NCI-H774 (cell line): ENCODE measurements at places on chromosomes 5 and 9.

- no peak for DNase-seq
Measured at GRCh38 chr5:143131972-143132371, 271.5 kb downstream of the NR3C1 start.

GRCh38 chr5:121029536-121030245, 565.6 kb downstream of the PRR16 start:
- no peak for DNase-seq

DNA sequence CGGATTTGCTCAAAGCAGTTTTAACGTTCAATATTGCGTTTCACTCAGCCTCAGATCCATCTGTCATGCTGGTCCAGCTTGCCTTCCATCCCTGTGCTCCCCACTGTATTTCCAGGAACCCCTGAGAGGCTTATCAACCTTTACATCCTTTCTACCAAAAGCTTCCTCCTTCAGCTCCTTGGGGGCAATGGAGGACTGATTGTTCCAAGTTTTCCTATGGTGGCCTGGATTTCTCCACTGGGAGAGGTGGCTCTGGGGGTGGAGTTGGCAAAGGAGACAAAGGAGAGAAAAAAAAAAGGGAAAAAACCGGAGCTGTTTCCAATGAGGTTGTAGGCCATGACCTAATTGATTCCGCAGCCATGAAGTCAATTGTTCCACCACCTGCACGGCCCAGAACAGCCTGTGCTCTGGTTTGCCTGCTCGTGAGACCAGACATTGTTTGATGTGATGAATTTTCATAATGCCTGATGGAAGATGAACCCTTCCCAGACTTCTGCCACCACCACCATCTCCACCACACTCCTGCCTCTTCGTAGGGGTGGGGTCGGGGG, 54.1 kb downstream of the ABLIM3 start:
- no peak for DNase-seq

- DNase-seq = no peak
Measured at GRCh38 chr5:56520986-56521730, 288.0 kb upstream of the ANKRD55 start.

- DNase-seq = peak; percentile 52
Measured at GRCh38 chr5:135072387-135073281, 38.6 kb upstream of the PITX1 start.

DNA sequence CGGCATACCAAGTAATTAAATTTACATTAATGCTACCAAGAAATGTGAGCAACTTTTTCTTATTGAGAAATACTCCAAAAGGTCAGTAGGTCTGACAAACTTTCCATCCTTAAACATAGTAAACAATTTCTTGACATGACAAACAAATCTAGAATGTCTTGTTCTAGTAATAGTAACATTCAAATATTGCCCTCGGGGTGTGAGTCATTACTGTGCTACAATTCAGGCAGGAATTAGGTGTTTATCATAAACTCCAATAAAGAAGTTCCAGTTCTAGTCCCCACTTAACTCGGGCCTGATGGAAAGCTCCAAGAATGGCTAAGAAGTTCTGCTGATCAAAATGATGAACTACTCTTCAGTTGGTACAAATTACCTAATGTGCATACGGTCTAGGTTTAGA, 235.6 kb upstream of the TUSC1 start:
- DNase-seq = no peak

DNA sequence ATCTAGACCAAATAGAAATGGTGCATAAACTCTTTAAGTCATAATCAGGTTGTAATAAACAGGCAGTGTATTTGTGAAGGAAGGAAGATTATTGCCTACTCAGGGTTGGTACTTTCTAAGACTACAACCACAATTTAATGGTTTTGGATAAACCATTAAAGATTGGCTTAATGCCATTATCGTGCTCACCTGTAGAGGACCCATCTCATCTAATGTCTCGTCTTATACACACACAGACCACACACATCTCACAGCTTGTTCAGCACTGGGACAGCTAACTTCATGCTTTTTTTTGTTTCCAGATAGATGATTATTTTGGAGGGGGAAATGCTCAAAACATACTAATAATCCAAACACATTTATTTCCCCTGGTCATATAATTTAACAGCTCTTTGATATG, 175.7 kb upstream of the SLC12A2 start:
- no peak for DNase-seq

GRCh38 chr9:70402213-70402612, 12.2 kb downstream of the KLF9 start:
- no peak for DNase-seq

DNA sequence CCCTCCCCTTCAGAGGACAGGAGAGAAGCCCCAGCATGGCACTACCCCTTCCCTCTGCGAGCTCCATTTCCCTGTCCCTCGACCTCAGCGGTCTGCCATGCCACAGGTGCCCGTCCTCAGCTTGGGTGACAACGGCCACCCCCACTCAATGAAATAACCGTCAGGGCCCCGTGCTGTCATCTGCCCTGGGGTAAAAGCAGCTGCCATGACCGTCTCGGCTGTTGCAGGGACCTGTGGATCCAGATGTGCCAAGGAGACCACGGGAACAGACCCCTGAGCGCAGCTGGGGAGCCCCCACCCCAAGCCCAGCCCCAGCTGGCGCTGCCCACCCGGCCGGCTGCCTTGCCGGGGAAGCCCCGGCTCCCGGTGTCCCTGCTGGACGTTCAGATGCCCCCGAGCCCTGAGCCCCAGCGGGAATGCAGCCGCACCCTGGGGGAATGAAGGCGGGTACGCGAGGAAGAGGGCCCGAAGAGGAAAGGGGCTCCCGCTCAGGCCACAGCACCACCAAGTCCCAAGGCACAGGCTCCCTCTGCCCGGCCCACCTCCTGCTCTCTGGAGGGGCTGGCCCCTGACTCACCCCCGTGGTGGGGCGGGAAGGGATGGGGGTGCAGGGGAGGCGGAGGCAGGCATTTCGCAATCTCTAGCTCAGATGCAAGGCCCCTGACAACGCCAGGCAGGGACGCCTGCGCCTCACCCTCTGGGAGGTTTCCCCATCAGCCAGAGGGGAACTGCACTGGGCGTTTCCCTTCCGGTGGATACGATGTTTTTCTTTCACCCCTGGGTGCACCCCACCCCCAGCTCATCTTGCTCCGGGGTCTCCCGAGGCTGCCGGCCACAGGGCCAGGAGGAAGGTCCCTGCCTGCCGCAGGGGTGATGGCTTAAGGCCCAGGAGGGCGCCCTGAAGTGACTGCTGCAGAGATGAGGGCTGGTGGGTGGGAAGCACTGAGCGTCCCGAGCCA, 49.2 kb downstream of the NACC2 start:
- DNase-seq = no peak

DNA sequence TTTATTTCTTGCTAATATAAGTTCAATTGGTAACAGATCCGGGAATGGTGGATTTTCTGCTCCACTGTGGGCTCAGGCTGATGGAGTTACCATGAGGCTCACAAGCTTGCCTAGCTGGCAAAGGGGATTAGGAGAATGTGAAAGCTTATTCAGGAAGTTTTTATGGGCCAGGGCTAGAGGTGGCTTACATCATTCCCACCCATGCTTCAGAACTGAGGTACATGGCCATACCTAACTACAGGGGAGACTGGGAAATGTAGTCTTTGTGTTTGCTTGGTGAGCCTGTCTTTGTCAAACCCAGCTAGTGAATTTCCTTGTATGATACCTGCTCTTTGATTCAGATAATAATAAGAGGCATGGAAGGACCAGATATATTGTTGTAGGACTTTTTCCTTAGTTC, 105.9 kb upstream of the DHFR start:
- no peak for DNase-seq

DNA sequence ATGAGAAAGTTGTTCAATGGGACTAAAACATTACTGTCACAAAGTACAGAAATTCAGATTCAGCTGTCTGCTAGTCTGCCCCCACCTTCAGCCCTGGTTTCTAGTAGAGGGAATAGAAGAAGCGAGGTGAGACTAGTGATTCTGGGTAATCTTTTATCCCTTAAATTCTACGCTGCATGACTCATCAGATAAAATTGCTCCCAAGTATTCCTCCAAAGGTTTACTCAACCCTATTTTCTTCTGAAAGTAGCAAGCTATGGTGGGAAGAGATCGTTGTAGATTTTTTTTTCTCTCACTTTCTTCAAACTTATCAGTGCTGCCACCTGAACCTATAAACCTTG, 318.9 kb upstream of the RIOK2 start:
- no peak for DNase-seq

GRCh38 chr9:109272745-109273144, 48.1 kb downstream of the EPB41L4B start:
- DNase-seq = no peak

DNA sequence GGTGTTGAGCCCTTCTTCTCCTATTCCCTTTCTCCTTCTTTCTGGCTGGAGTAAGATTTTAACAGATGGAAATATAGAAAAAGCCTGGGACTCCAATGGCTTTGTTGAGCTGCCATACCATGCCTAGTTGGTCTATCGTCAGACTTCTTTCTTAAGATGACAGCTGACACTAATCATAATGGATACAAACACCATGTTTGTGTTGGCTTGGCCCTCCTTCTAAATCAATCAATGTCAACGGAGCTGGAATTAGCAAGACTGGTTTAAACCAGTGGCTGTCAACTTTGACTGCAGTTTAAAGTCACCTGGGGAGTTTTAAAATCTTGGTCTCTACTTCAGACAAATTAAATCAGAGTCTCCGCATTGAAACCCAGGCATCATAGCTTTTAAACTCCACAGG, 264.5 kb upstream of the PRR16 start:
- DNase-seq = no peak

DNA sequence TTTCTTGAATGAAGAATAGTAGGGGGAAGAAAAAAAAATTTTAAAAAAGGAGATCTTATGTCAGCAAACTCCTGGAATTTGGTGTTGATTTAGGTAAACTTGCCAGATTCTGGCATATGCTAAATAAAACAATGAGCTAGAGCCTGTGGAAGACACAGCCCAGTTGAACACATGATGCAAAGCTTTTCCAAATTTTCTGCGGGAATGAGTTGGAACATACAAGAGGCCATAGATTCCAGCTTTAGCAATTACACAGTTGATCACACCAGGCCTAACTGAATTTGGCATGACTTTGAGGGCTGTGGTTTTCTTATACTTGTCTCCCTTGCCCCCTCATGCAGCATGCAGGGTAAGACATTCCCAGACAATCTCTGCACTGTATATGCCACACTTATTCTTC, 297.0 kb downstream of the SH3GL2 start:
- no peak for DNase-seq

DNA sequence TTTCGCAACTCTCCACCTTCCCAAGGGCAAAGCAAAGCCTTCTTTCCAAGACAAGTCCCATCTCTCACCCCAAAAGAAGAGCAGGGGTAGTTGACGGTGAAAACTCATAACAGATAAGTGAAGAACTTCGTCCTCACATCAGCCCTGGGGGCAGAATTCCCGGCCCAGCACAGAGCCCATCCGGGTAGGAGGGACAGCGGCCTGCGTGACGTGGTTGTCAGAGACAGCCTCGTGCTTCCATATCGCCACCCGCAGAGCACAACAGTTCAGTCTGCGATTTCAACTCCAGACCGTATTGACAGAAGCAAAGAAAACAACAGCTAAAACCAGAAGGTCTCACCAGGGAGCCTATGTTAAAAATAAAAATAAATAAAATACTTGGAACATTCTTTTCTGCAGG, 273.2 kb downstream of the SYK start:
- DNase-seq = no peak

DNA sequence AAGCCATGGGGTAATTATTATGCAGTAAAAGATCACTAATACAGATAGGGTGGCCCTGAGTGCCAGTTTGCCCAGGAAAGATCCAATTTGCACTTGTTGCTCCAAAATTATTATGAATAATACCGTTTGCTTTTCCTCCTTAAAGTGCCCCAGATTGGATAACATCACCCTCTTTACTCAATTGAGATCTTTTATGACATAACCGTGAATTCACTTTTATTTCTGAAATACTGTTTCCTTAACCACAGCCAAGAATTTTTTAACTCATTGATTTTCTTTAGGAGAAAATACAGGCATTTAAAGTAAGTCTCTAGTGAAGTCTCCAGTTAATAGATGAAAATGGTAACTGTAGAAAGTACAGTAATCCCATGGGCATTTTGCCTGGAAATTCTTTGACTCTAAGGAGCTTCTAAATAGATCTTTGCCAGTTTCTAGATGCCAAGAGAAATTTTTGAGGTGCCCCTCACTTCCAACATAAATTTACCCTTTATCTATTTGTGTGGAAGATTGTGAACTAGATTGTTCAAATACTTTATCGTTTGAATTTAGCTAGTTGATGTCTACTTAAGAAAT, 99.2 kb downstream of the UHRF2 start:
- no peak for DNase-seq

- DNase-seq = no peak
Measured at GRCh38 chr9:77125665-77126064, 51.7 kb upstream of the VPS13A start.

GRCh38 chr5:87048156-87048555, 219.5 kb upstream of the RASA1 start:
- no peak for DNase-seq

DNA sequence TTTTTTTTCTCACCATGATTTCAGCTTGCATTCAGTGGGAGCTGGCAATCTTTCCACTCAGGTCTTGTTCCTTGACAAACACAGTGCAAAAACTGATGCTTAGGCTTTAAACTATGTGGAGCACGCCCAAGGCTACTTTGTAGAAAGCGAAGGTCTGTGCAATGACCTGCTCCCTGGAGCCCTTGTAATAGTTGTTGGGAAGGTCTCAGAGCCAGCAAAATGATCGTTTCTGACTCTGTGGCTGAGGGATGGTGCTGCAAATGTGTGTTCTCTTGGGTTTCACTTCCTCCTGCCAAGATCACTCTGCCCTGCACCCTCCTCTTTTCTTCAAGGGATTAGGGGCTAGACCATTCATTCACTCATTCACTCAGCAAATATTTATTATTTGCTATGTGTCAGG, 249.7 kb upstream of the MAP3K1 start:
- DNase-seq = no peak

DNA sequence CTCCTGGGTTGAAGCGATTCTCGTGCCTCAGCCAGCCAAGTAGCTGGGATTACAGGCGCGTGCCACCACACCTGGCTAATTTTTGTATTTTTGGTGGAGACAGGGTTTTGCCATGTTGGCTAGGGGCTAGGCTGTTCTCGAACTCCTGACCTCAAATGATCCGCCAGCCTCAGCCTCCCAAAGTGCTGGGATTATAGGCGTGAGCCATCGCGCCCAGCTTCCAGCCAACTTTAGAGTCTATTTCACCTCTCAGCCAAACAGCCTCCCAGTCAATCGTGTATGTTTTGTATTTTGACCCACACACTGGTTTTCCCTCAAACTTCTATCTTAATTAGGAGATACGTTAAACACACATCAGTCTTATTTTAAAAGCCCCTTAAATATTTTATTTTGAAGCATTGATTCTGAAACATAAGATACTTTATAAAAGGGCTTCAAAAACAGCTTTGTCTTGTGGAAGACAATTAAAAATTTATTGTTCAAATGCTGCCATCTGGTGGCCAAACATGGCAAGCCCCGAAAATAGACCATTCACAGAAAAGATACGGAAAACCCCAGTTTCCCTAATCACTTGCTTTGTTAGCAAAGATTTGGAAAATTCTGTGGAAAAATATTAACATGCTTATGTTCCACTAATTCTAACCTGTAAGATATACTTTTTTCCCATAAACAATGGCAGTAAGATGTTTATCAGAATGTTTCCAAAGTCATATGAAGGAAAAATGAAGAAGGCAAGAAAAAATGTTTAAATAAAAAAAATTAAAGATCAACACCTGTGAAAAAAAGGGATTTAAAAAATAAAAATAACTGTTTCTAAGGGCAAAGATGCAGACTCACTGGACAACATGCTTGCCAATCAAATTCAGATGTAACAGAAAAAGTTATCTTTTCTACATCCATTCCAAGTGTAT, 33.1 kb downstream of the APTX start:
- DNase-seq = peak; percentile 24

GRCh38 chr5:151196556-151197290, 27.2 kb downstream of the CCDC69 start:
- DNase-seq = no peak

- DNase-seq = no peak
Measured at GRCh38 chr5:52468976-52469375, 318.7 kb upstream of the ITGA1 start.
